ENCODE measurements at places on chromosomes 4 and X.

- no peak overlapping the region for H3K27ac ChIP-seq
- H3K27me3 ChIP-seq, result no peaks in the 10 kb centered on the region
- no peaks in the 10 kb centered on the region for H3K36me3 ChIP-seq
- no peaks in the 10 kb centered on the region for H3K4me1 ChIP-seq
- no peak for DNase-seq
- H3K4me3 ChIP-seq, result no peak overlapping the region
These were observed 33.5 kb downstream of the SGMS2 start for GRCh38 chr4:107858158-107858742.

GRCh38 chr4:66355328-66355727, 685.0 kb upstream of the EPHA5 start:
- no peak overlapping the region for H3K27ac ChIP-seq
- no peak overlapping the region for H3K4me3 ChIP-seq
- H3K4me1 ChIP-seq, result no peaks in the 10 kb centered on the region
- DNase-seq, result no peak
- no peaks in the 10 kb centered on the region for H3K36me3 ChIP-seq

DNA sequence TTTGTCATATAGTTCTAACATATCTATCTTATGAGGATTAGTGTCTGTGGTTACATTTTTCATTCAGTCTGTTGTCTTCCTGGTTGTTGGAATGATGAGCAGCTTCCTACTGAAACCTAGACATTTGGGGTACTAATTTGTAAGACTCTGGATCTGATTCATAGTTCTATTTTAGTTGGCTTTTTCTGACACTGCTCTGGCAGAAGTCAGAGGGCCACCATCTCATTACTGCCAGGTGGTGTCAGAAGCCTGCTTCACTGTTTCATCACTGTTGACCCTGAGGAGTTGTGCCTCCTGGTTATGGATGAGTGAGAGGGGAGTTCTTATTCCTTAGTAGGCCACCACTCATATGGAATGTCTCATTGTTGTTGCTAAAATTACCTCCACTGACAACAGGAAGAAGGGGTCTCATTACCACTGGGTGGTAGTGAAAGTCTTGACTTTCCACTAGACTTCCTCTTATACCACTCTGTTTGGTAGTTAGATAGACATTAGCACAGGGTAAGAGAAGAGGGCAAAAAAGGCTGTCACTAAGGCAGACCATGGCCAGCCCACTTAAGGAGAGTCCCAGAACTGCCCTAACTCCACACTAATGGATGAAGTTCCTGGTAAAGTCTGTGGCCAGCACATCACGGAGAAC, 395.2 kb downstream of the SPOCK3 start:
- DNase-seq, result no peak
- H3K27me3 ChIP-seq, result no peaks in the 10 kb centered on the region
- no peak overlapping the region for H3K4me3 ChIP-seq
- no peak overlapping the region for H3K27ac ChIP-seq

- H3K27me3 ChIP-seq, result no peaks in the 10 kb centered on the region
- H3K27ac ChIP-seq, result no peak within 1 kb of the TSS
- no peaks in the 10 kb centered on the region for H3K36me3 ChIP-seq
- no peaks in the 10 kb centered on the region for H3K4me1 ChIP-seq
- DNase-seq, result peak; percentile 83
These were observed at the start of gene NDNF for GRCh38 chr4:121072224-121073003. Gene NDNF, minus strand, starts transcription at chr4:121072535. Its CDS starts 26,698 bp downstream, at chr4:121045837.

- H3K4me3 ChIP-seq, result no peak overlapping the region
- H3K27me3 ChIP-seq, result no peaks in the 10 kb centered on the region
- no peaks in the 10 kb centered on the region for H3K4me1 ChIP-seq
- no peaks in the 10 kb centered on the region for H3K36me3 ChIP-seq
- H3K27ac ChIP-seq, result no peak overlapping the region
These were observed 6.7 kb downstream of the ARAP2 start for GRCh38 chr4:36237366-36238313.

GRCh38 chrX:10076765-10077164, 80.0 kb upstream of the CLCN4 start:
- no peaks in the 10 kb centered on the region for H3K27me3 ChIP-seq
- H3K27ac ChIP-seq, result no peak overlapping the region
- no peaks in the 10 kb centered on the region for H3K4me1 ChIP-seq
- no peaks in the 10 kb centered on the region for H3K36me3 ChIP-seq

- no peak overlapping the region for H3K4me3 ChIP-seq
- H3K27ac ChIP-seq, result no peak overlapping the region
- H3K36me3 ChIP-seq, result no peaks in the 10 kb centered on the region
- no peaks in the 10 kb centered on the region for H3K4me1 ChIP-seq
- no peak for DNase-seq
These were observed 419.9 kb upstream of the NWD2 start for GRCh38 chr4:36824682-36825081.

DNA sequence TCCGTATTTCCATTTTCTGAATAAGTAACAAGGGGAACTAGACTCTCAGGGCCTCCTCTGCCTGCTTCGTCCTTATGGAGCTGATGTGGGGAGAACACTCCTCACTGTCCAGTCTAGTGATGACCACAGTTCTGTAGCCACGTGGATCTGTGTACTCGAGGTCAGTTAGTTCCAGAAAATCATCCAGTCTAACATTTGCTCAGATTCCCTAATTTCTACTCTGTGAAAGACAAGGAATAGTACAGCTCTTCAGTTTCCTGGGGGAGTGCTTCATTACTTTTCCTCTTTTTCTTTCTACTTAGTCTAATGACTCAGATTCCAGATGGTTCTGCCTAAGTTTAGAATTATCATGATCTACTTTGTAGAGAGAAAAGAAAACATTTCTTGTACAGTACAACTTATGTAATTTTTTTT, 82.6 kb downstream of the SORBS2 start:
- DNase-seq, result no peak
- no peaks in the 10 kb centered on the region for H3K27me3 ChIP-seq
- no peak overlapping the region for H3K27ac ChIP-seq

DNA sequence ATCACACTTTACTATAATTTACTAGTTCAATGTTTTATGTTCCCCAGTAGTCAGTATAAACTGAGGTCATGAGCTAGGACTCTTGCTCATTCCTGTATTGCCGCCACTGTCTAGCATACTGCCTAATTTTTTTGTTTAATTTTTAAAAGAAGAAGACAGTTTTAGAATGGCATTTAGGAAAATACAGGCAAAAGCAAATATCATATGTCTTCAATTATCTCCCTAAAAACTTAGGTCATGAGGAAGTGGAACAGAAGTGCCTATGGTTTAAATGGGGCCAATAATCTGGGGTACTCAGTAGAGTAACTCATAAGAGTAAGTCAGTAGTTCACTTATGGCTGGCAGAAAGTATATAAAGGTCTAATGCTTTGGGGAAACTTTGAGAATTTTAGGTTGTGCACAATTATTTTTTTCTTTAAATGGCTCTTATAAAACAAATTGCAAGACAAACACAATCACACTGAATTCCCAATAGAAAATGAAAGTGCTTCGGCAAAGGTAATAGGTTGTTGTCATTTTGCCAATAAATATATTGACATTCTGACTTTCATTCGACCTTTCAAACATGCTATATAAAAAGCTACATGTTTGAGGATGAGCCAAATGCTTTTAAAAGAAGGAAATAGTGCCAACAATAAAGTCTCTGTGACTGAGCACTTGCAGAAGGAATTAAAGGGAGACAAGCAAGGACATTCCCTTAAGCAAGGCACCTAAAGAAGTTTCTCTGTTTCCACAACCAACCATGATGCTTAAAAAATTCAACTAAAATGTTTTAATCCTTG, 390.1 kb downstream of the PDGFC start:
- no peaks in the 10 kb centered on the region for H3K27me3 ChIP-seq
- no peaks in the 10 kb centered on the region for H3K36me3 ChIP-seq
- no peak overlapping the region for H3K4me3 ChIP-seq
- peaks cover 3% of the 10 kb centered on the region for H3K4me1 ChIP-seq
- H3K27ac ChIP-seq, result no peak overlapping the region

DNA sequence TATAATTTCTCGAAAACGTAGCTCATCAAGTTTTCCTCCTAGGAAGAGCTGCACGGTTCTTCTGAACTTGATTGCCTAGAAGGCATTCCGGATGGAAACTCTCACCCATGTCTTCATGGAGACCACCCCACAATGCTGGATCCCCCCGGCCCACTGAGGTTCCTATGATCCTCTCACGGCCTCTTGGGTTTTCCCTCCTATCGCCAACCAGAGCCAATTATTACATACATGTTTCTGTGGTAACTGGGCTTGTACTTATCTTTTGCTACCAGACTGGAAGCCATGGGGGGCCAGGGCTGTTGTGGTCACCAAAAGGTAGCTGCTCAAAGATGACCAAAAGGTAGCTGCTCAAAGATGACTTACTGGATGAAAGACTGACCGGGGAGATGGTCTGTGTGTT, 131.5 kb downstream of the AFAP1 start:
- no peak overlapping the region for H3K4me3 ChIP-seq
- peaks cover 5% of the 10 kb centered on the region for H3K4me1 ChIP-seq
- H3K27me3 ChIP-seq, result no peaks in the 10 kb centered on the region
- H3K36me3 ChIP-seq, result no peaks in the 10 kb centered on the region
- no peak for DNase-seq
- H3K27ac ChIP-seq, result no peak overlapping the region

- H3K4me1 ChIP-seq, result no peaks in the 10 kb centered on the region
- no peak overlapping the region for H3K27ac ChIP-seq
- no peaks in the 10 kb centered on the region for H3K27me3 ChIP-seq
- H3K36me3 ChIP-seq, result no peaks in the 10 kb centered on the region
- no peak overlapping the region for H3K4me3 ChIP-seq
- DNase-seq, result no peak
These were observed 5.1 kb upstream of the TNIP2 start for GRCh38 chr4:2761035-2761923.

- no peaks in the 10 kb centered on the region for H3K4me1 ChIP-seq
- no peak for DNase-seq
- H3K27me3 ChIP-seq, result no peaks in the 10 kb centered on the region
- no peaks in the 10 kb centered on the region for H3K36me3 ChIP-seq
- no peak overlapping the region for H3K4me3 ChIP-seq
These were observed 77.0 kb upstream of the C4orf50 start for GRCh38 chr4:6095023-6095752.

GRCh38 chrX:71917621-71918343, 7.1 kb downstream of the NHSL2 start:
- H3K36me3 ChIP-seq, result no peaks in the 10 kb centered on the region
- no peaks in the 10 kb centered on the region for H3K27me3 ChIP-seq
- H3K4me3 ChIP-seq, result no peak overlapping the region
- no peak for DNase-seq
- no peak overlapping the region for H3K27ac ChIP-seq

DNA sequence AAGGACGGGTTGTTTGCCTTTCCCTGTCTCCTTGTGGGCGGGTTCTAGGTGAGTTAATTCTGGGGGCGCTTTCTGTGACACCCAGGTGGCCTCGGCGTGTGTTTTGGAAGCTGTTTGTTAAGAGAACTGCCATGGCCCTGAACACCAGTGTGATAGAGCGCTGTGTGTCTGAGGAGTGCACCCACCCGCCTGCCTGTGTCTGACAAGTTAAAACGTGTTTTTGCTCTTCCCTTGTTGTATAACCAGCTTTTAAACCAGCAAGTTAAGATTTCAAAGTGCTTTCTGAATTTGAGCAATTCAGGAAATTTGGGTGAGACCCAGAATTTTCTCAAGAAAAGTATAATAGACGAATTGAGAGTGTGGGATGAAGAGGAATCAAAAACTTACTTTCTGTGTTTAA, 55.2 kb upstream of the HGFAC start:
- no peak for DNase-seq
- no peak overlapping the region for H3K4me3 ChIP-seq
- no peaks in the 10 kb centered on the region for H3K27me3 ChIP-seq

DNA sequence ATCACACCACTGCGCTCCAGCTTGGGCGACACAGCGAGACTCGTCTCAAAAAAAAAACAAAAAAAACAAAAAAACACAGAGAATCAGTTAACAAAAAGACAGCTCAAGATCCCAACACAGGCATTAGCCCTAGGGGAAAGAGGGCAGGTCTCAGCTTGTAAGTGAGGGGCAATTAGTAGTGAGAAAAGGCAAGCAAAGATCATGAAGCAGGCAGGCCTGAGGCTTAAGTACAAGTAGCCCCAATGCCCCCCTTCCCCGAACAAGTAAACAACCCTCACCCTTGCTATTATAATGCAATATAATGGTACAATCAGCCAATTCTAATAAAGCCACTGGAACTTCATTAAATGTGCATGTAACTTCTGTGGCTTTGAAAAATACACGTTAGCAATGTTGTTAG, 17.0 kb downstream of the ADGRA3 start:
- H3K27me3 ChIP-seq, result no peaks in the 10 kb centered on the region
- no peaks in the 10 kb centered on the region for H3K36me3 ChIP-seq
- H3K27ac ChIP-seq, result no peak overlapping the region

- H3K4me3 ChIP-seq, result peak overlapping the region; percentile 9
- H3K27me3 ChIP-seq, result no peaks in the 10 kb centered on the region
- no peaks in the 10 kb centered on the region for H3K36me3 ChIP-seq
- DNase-seq, result peak; percentile 78
- no peaks in the 10 kb centered on the region for H3K4me1 ChIP-seq
These were observed 717 bp downstream of the EDA start for GRCh38 chrX:69616457-69617203.

DNA sequence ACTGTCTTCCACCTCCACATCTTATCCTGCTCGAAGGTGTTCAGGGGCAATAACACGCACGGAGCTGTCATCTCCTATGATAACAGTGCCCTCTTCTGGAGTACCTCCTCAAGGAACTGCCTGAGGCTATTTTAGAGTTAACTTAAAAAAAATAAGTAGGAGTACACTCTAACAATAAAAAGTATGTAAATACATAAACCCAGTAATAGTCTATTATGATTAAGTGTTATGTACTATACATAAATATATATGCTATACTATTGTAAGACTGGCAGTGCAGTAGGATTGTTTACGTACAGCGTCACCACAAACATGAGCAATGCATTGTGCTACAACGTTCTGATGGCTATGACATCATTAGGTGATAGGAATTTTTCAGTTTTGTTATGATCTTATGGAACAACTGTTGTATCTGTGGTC, 34.5 kb upstream of the TLR2 start:
- no peak overlapping the region for H3K4me3 ChIP-seq
- H3K27me3 ChIP-seq, result no peaks in the 10 kb centered on the region
- no peak for DNase-seq

DNA sequence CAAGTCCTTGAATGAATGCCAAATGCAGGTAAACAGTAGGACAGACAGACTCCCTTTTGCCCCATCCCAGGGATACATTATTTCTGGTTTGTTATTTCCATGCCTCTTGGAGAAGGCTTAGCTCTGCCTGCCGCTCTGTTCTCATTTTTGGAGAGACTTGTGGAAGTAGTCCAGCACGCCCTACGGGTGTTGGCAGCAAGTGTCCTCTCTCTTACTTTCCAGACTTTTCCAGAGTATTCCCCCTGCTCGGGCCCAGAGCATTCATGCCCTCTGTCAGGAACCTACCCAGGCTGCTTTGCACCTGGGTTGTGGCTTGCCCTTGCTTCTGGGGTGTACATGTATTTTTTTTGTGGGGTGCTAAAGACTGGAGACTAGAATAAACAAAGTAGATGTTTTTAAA, 15.3 kb downstream of the SLC34A2 start:
- H3K27me3 ChIP-seq, result no peaks in the 10 kb centered on the region

Data from aorta (tissue), 5 donors.